ENCODE measurements at places on chromosomes 2 and 18. TPM values are rescaled to one million over a fixed set of nuclear protein-coding genes. Genes with fewer than 3 reads are reported as not detected.

- DNase-seq: no peak
These were observed 56.2 kb upstream of the SLC16A14 start for GRCh38 chr2:230124757-230125431.

DNA sequence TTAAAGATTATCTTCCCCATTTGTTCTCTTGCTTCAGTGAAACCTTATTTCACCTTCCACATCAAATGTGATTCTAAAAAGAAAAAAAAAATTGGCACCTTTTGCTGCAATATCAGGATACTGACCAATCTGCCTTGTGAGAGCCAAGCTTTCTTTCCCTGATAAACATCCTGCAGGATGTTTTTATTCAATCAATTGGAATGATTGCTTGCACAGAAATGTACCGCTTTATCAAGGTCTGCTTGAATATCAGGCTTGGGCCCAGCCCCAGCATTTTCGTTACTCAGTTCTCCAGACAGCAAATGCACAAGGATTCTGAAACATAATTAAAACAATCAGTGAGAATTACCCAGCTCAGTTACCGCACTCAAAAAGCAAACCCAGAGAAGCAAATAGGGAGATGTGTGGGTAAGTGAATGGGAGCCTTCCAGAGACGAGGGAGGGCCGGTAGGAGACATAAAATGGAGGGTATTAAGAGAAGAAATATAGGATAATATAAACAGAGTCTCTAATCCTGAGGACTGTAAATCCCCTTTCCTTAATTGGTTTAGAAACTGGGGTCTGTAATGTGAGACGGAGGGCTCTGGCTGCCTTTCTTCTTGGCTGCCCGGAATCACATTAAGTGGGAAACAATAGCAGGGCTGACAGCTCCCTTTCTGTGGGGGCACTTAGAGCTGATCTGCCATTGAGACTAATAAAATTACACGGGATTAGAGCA, 291.8 kb downstream of the ICOS start:
- no peak for DNase-seq

DNA sequence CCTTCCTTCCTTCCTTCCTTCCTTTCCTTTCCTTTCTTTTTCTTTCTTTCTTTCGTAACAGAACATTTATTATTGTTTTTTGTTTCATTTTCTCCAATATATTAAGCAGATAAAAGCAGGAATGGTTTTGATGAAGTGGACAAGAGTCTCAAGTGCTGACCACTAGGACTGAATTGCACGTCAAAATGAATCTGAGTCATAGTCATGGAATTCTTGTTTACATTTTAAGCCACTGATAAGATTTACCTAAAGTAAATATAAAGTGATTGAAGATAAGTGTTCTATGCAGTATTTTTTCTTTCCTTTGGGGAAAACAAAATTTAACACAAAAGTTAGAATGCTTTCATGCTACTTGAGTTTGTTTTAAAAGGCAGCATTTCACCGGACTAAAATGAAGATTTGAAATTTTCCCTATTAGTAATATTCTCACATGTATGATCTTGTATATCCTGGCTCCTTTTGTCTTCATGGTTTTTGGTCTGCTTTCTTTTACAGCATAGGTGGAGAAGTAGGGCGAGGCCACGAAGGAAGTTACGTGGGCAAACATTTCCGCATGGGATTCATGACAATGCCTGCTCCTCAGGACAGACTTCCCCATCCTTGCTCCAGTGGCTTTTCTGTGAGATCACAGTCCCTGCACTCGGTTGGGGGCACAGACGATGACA, 113.5 kb downstream of the NYAP2 start:
- DNase-seq: no peak

DNA sequence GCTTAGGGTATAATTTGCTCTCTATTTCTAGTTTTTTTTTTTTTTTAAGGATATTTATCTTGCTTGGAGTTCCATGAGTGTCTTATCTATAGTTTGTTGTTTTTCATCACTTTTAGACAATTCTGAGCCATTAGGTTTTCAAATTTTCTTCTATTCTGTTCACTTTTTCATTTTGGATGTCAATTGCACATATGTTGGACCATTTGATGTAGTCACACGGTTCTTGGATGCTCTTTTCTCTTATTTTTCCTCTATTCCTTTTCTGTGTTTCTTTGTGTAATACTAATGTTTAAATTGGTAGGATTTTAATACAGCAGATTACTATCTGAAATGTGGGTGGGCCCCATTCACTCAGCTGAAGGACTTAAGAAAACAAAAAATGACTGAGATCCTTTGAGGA, 292.6 kb downstream of the CALCRL start:
- no peak for DNase-seq

DNA sequence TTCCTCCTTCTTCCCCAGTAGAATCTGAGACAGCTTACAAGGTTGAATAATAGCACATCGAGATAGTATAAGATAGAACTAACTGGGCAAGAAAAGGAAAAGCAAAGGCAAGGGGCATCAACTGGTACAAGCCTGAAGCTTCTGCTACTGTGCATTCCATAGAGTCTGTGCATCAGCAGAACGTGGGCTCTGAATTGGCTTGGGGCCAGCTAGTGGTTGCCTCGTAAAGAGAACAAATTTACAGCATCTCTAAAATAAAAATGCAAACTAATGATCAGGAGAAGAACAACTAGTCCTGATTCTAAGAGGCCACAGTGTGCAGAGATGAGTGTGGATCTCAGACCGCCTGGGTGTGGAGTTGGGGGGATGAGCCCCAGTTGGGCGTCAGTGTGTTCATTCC, 36.6 kb downstream of the UPP2 start:
- DNase-seq: no peak

NTSR2 gene
- total RNA-seq: not detected

DNA sequence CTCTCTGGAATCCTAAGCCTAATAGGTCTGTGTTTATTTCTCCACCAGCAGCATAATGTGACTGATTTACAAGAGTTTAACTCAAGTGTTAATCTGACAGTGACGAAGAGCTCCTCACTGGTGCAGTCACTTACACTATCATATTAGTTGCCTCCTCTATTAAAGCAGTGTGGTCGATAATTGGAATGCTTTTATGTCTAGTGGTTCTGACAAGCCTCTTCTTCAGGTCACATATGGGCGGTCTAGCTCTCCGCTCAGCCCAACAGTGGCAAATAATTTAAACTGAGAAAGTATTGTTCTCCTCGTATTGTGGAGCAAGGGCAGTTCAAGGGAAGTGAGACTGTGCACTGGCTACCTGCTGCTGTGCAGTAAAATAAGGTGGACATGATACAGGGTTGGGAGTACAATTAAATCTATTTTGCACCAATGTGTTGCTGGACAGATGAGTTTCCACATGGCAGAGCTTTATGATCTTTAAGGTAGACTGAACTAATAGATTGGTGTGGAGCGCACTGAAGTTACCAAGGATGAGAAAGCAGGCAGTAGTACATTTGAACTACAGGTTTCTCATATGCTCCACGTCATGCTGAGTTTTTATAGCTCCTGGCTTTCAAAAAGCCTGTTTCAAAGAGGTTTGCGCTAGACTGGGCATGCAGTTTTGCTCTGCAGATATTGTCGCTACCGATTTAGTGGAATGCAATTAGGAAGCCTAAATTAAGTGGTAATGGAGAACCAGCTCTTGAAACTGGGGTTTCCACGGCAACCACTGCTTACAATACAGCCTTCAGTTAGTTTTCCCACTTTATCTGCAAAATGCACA, 151.7 kb upstream of the POU3F3 start:
- DNase-seq: no peak

- DNase-seq: no peak
These were observed 24.5 kb downstream of the LOXHD1 start for GRCh38 chr18:46632401-46633071.

VAMP5 gene
- total RNA-seq: 33.8 TPM

TEX44 gene
- not detected for total RNA-seq

BCL11A gene
- total RNA-seq: 0.64 TPM

DNA sequence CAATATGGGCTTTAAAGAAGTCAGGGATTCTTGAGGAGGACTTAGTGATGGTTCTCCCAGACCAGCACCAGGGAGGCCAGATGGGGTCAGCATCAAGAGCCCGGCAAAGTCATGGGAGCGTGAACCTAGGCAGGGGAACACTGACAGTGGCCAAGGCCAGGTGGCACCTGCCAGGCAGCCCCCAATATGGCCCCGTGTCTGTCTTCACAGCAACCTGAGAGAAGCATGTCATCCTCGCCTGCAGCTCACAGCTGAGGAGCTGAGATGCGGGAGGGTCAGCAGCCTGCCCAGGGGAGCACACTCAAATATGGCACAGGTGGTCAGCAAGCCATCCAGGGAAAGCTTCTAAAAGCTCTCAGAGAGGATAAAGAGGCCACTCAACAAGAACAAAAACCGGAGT, 105.7 kb upstream of the GPC1 start:
- no peak for DNase-seq

DNA sequence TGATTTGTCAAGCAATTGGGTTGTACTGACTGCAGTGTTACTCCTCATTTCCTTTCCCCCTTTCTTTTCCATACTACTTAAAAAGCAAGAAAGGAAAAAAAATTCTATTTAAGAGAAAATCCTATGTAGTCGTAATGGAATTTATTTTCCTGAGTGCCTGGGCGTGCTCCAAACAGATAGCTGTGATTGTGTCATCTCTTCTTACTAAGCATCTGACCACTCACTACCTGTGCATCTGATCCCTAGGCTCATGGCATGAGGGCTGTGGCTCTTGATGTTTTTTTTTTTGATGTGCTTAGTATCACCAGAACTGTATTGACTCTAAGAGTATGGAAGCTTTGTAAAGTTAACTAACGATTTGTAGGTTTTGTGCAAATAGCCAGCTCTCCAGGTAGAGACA, 19.0 kb downstream of the CRIM1 start:
- no peak for DNase-seq

- no peak for DNase-seq
These were observed 51.5 kb upstream of the ITGB6 start for GRCh38 chr2:160251569-160251968.

- DNase-seq: no peak
These were observed 1.2 kb downstream of the MAL start for GRCh38 chr2:95026471-95027368.

- DNase-seq: no peak
These were observed 1058.4 kb upstream of the ACVR2A start for GRCh38 chr2:146786396-146786795.

DNA sequence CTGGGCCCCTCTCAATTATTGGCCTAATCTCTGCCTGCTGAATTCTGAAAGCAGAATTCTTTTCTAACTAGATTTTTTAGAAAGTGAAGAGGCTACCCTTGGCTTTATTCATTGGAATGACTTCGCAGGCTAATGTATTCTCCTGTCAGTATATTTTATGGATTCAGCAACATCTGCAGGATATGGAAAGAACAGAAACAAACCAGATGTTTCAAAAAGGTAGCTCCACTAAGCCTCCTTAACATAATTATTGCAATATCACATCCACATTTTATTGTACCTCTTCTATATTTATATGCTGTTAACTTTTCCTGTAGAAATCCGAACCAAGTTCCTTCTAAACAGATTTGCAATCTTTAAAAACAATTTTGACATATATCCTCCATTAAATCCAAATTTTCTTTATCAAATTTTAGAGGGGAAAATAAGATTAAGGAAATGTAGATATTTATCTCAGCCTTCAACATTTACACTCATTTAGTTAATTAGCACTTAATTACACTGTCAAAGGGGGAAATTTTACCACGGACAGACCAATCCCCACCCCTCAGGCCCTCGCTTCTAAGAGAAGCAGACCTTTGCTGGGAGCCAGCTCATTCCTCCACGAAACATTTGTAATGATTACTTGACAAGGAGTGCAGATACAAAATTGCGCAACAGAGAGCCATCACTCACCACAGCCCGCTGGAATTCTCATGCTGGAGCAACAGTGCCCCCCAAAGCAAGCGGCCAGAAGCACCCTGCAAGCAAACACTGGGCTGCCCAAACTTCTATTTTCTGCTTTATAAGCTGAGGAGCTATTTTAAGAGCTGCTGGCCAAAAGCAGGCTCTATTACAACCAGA, 253.4 kb downstream of the ETAA1 start:
- peak; percentile 60 for DNase-seq

- DNase-seq: peak; percentile 48
These were observed 5.1 kb upstream of the STEAP3 start for GRCh38 chr2:119218478-119219064.

GRCh38 chr2:240290432-240291336, 144.8 kb upstream of the GPC1 start:
- DNase-seq: no peak

DNA sequence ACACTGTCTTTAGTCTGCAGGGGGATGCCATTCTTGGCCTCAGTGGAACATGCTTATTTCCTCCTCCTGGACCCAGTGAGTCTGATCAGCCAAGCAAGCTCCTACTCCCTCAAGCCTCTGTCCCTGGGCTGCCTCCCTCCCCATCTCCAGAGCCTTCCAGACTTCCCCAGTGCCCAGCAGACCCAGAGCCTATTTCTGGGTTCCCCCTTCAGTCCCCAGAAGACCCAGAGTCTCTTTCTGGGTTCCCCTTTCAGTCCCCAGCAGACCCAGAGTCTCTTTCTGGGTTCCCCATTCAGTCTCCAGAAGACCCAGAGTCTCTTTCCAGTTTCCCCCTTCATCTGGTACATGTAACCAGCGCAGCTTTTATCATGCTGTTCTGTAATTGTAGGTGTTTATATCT, 17.0 kb upstream of the PKDCC start:
- DNase-seq: no peak

- no peak for DNase-seq
These were observed 117.0 kb downstream of the CHN1 start for GRCh38 chr2:174888146-174888545.
